ENCODE measurements at places on chromosomes 3 and 15.

DNA sequence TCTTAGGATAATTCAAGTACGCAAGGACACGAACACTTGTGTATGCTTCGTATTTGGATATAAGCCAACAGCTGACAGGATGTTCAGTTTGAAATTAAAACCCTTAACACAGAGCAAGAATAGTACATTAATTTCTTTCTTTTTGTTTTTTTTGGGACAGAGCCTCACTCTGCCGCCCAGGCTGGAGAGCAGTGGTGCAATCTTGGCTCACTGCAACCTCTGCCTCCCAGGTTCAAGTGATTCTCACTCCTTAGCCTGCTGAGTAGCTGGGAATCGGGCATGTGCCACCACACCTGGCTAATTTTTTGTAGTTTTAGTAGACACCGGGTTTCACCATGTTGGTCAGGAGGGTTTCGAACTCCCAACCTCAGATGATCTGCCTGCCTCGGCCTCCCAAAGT is 32.4 kb downstream of the TOMM70 start:
- DNase-seq, result no peak

GRCh38 chr3:176274161-176274560 is 923.1 kb downstream of the TBL1XR1 start:
- DNase-seq, result no peak

- no peak for DNase-seq
These were observed 15.4 kb downstream of the SRGAP3 start for GRCh38 chr3:9233814-9234600.

DNA sequence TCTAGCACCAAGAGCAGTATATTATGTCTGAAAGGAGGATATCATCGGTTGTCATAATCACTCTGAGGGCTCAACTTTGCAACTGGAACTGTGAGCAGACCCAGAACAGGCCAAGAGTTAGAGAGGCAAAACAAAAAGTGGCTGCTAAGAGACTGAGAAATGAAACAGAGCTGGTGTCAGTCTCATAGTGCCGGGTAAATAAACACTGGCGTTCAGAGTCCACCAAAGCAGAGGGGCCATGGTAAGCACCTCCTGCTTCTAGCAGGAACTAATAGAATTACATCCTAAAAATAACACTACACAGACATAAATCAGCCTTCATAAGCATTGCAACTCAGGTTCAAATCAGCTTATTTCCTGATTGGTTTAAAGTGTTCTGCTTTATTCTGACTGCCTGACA is 10.3 kb upstream of the IL12A start:
- no peak for DNase-seq

DNA sequence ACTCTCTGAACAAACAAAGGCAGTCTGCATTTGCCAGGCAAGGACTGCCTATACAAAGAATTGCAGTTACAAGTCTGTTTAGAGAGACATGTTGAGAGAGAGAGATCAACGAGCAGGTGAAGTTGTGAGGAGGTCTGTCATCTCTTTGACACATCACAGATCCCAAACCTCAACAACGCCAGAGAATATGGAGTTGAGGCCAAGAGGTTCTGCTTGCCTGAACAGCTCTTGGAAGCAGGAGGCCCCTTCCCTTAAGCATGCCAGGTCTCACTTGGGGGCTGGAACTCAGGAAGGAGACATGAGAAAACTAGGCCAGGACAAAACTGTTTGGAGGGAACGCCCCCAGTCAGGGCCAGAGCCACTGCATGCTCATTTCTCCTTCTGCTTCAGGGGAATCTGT is 22.3 kb upstream of the MUSTN1 start:
- DNase-seq, result no peak

DNA sequence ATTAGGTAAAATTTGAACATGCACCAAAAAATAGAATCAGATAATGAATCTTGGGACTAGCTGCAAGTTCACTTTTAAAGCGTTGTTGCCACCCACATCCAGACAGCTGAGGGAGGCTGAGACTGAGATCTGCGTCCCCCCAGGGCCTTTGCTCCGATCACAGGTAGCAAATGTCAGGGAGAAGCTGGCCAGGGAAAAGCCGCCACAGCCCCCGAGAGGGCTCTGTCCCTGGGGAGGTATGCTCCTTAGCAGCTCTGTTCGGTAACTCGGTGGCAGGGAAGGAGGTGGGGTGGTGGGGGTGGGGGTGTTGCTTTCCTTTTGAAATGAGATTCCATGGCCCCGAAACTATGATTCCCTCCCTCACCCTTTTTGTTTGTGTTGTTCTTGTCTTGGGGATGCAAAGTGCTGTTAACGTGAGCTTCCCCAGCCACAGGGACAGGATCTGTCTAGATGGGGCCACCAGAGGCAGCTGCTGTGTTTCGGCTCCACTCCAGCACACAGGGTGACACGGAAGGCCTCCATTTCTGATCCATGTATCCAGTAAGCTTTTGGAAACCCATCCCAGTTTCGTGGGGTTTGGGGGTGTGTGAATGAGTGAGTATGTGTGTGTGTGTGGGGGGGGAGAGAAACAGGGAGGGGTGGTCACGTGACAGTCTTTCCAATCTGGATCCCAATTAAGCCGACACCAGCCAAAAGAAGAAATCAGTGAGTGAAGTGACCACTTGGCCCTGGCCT is 1.1 kb upstream of the MINAR1 start:
- no peak for DNase-seq

DNA sequence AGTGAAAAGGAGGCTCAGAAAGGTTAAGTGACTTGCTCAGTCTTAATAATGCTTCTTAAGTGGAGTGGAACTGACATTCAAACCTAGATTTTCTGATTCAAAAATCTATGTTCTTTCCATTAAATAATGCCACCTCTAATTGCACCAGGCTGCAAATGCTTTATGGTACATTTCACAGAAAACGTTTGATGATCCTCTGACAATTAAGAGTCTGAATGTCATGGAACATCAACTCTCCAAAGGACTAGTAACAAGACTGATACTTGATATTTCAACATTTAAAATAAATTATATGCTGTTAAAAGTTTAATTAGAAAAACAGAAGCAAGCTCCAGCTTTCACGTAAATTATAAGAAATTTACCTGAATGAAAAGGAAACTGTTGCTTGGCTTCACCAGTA is 151.5 kb downstream of the TBL1XR1 start:
- DNase-seq, result no peak

DNA sequence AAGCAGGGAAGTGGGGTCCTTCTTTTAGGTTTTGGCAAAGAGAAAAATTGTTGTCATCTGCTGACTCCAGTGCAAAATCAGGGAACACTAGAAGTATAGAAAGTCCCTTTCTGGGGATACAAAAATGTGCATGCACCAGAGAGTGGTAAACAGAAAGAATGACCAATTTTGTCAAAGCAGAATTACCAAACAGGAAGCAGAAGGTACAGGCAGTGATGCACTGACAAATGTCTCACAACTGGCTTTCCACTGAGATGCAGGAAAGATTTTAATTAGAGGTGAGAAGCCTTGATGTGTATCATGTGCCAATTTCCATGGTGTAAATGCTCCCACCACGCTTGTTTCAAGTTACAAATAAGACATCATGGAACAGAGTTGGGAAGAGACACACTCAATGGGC is 66.0 kb downstream of the TRIM69 start:
- DNase-seq, result no peak

GRCh38 chr3:45321607-45322391 is 66.6 kb upstream of the LARS2 start:
- DNase-seq, result no peak

DNA sequence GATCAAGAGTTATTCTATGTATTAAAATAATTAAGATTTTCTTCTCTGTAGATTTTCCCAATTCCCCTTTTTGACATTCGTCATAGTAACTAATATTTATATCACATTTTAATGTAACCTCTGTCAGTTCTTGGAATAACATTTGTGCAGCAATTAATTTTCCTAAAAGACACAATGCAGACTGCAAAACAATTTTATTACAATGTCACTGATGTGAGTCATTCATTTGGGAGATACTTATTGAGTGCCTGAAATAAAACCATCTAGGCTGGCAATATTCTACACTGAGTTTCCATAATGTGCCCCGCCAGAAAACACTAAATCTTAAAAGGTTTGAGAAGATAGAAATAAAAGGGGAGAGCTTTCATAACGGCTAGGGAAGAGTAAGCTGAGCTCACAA is 6.7 kb upstream of the USP13 start:
- no peak for DNase-seq

GRCh38 chr15:71893691-71894090 is 83.3 kb downstream of the NR2E3 start:
- no peak for DNase-seq

GRCh38 chr3:195750797-195751520 is 30.2 kb downstream of the MUC20 start:
- DNase-seq, result no peak

DNA sequence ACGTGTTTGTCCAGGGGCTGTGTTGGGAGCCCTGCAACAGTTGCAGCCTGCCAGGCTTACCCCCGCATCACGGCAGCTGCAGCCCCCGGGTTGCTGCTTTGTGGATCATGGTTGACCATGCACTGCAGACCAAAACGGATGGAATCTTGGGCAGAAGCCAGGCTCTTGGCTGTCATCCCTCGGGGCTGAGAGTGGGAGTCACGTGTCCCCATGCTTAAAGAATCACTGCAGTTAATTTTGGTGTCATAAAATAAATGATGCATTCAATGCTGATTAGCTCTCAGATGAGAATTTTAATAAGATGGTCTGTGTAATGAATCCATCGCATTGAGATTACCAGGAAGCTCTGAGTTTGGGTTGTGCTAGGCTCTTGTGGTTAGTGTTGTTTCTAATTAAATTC is 115.6 kb downstream of the CHDH start:
- DNase-seq, result no peak

DNA sequence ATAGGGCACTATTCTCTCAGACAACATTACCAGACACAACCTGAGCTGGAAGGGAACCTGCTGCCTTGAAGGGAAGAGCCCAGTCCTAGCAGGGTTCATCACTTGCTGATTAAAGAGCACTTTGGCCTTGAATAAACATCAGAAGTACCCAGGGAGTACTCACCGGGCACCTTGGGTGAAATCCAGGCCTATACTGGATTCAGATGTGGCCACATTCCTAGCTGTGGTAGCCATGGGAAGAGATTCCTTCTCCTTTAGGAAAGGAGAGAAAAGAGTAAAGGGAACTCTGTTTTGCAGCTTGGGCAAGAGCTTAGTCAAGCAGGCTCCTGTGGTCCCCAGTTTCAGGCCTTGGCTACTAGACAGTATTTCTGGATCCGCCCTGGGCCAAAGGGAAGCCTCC is 195.0 kb downstream of the SPATA16 start:
- DNase-seq, result no peak

DNA sequence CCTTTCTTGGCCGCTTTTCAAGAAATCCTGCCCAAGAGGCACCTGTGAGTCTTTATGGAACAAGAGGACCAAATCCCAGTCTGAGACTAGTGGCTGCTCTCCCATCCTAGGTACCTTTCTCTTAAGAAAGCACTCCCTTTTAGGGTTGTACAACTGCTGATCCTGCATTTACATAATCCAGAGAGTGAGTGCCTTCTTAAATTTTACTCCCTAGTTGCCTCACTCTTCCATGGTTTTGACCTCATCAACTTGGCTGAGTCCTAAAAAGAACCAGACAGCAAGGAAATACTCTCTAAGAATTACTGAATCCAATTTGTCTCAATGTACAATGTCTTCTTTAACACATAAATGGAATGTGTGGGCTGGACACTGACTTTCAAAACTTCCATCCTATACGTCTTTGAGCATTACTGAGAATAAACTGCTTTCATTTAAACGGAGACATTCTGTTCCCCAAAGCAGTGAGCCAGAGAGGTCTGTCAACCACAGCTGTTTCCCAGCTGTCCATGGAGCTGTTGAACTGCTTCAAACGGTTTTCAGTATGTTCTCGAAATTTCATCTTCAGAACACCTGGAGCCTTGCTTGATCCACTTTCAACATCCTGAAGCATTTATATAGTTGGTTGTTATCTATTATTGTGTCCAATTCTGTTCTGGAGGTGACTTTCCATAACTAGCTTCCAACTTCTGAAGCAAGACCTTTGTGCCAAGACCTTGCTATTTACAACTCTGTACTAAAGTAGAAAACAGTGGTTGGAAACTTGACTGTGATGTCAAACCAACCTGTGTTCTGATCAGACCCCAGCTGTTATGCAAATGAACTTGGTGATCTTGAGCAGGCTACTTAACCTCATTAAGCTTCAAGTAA is 179.1 kb downstream of the SLC9A9 start:
- no peak for DNase-seq

DNA sequence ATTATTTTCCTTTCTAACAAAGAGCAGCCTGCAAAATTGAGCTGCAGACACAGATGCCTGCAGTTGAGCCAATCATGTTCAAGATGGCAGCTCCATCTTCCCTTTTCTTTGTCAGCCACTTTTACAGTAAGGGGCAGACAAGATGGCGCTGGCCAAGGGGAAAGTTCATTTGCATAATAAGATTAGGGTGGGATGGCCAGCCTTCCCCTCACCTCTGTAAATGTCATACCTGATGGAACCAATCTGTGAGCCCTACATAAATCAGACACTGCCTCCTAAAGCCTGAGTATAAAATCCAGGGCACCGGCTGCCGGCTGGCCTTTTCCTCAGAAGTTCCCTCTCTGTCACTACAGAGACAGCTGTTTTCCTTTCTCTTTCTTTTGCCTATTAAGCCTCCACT is 15.8 kb downstream of the PATL2 start:
- DNase-seq, result no peak

- no peak for DNase-seq
These were observed 11.2 kb upstream of the KBTBD12 start for GRCh38 chr3:127903611-127904375.

GRCh38 chr15:83284559-83285283 is at the start of gene BNC1:
Gene BNC1 (minus strand): TSS chr15:83284664. CDS start chr15:83284628, 36 bp downstream.
- DNase-seq, result no peak

DNA sequence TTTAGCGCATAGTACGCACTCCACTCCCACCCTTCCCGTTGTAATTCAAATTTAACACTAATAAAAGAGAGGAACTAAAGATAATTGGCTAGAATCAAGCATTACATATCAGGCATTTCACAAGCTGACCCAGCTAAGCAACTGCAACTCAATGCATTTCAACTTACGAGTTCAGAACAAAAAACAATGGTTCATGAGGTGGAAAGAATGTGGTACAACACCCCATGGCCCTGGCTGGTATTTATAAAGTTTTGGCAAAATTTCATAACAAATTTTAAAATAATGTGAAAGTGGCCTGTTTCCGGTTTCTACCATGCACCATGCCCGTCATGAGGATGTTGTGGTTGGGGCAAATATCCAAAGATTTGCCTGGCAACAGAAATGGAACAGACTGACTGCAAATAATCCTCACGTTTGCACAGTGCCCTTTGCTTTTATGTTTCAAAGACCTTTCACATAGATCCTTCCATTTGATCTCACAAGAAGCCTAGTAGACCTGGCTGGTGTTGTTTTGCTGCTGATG is 455.3 kb upstream of the NR2F2 start:
- no peak for DNase-seq

- DNase-seq, result no peak
These were observed 89.7 kb downstream of the MAGI1 start for GRCh38 chr3:65948841-65949573.

DNA sequence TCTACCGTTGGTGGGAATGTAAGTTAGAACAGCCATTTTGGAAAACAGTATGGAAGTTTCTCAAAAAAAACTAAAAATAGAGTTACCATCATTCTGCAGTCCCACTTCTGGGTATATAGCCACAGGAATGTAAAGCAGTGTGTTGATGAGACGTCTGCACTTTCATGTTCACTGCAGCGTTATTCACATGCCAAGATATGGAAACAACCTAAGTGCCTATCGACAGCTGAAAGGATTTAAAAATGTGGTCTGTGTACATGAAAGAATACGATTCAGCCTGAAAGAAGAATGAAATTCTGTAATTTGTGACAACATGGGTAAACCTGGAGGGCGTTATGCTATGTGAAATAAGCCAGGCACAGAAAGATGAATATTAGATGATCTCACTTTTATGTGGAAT is 157.7 kb downstream of the THSD4 start:
- no peak for DNase-seq

- no peak for DNase-seq
These were observed 40.9 kb downstream of the GNB4 start for GRCh38 chr3:179410331-179410730.

Measured in activated naive CD4-positive, alpha-beta T cell (primary cell).